ENCODE measurements at places on chromosomes 7 and 10. TPM values are rescaled to one million over a fixed set of nuclear protein-coding genes. Genes with fewer than 3 reads are reported as not detected.

Gene CRPPA
- 0.79 TPM for total RNA-seq

Gene COG5
- 10.4 TPM for total RNA-seq

Gene SLC35G1
- 9.6 TPM for total RNA-seq

Gene EMX2
- not detected for total RNA-seq

Gene ZNF107
- total RNA-seq, result 3.9 TPM

Gene PDGFA
- total RNA-seq, result 31.2 TPM

Gene CDK13
- 22.4 TPM for total RNA-seq
